H9 (cell line): ENCODE measurements at places on chromosomes 1 and 21. TPM values are rescaled to one million over a fixed set of nuclear protein-coding genes. Genes with fewer than 3 reads are reported as not detected.
A peak's percentile ranks its signal among the peaks of the same experiment; 100 is the strongest.

- H3K27me3 ChIP-seq = peaks cover 5% of the 10 kb centered on the region; the same call in 1 of the 2 replicates
- no peak overlapping the region for H3K27ac ChIP-seq
- H3K4me1 ChIP-seq = no peaks in the 10 kb centered on the region
- peak overlapping the region; percentile 35; the same call in 1 of the 3 replicates for H3K4me3 ChIP-seq
- no peak for DNase-seq
- H3K36me3 ChIP-seq = no peaks in the 10 kb centered on the region
These were observed 2.4 kb downstream of the GABRD start for GRCh38 chr1:2021550-2021949.

GRCh38 chr1:97163591-97164275 lies 442.1 kb downstream of the PTBP2 start:
- DNase-seq = no peak
- no peaks in the 10 kb centered on the region for H3K27me3 ChIP-seq
- H3K27ac ChIP-seq = no peak overlapping the region
- H3K4me3 ChIP-seq = no peak overlapping the region

DNA sequence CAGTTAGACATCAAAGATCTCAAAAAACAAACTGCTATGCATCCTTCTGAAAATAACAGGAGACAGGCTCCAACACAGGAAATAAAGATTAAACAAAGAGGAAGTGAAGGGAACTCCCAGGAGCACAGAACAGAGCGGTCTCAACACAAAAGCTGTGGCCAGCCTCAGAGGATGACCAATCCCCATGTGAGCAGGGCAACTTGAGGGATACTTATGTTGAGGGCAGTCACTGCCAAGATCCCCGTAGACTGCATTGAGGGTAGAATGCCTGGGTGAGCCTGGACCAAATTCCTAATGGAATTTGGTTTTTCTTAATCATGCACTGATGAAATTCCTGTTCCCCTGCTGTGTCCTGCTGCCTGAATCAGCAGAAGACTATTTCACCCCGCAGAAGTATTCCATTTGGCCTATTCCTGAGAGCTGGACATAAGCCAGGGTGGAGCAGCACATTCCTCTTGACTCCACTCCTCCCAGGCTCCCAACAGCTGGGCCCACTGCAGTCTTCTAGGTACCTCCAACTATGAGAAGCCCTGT lies 49.0 kb downstream of the JAK1 start:
- H3K27ac ChIP-seq = no peak overlapping the region
- H3K27me3 ChIP-seq = no peaks in the 10 kb centered on the region
- no peak for DNase-seq
- H3K4me1 ChIP-seq = peaks cover 6% of the 10 kb centered on the region; the same call in 1 of the 2 replicates

- no peak overlapping the region for H3K27ac ChIP-seq
- no peak overlapping the region for H3K4me3 ChIP-seq
- H3K4me1 ChIP-seq = no peaks in the 10 kb centered on the region
- no peak for DNase-seq
- H3K36me3 ChIP-seq = peaks cover 29% of the 10 kb centered on the region
These were observed 109.7 kb upstream of the ACTRT2 start for GRCh38 chr1:2911421-2912178.

DNA sequence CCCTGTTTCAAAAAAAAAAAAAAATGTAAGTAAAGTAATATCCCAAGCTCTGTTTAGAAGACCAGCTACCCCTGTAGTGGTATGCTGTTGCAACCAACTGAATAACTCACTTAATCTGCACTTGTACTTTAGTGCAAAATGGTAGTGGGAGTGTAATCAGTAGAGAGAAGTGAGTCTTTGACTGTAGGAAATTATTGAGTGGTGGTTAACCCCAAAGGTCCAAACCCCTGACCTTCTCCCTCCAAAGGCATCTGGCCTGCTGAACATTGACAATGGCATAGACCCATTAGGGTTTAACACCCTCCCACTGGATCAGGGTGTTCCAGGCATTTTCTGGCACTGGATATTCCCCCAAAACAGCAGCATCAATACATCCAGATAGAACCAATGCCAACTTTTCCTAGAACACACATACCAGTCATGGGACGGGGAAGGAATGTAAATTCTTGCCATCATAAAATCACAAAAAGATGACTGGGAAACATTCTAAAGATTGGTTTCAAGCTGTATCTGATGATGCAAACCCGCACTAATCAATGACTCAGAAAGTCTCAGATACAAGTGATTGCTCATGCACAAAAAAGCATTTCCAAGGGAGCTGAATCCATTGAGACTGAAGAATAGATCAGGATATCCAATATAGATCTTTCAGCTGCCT lies 110.3 kb downstream of the MRPL39 start:
- no peaks in the 10 kb centered on the region for H3K36me3 ChIP-seq
- no peak overlapping the region for H3K4me3 ChIP-seq
- no peak overlapping the region for H3K27ac ChIP-seq
- H3K27me3 ChIP-seq = no peaks in the 10 kb centered on the region

- H3K36me3 ChIP-seq = no peaks in the 10 kb centered on the region
- no peak overlapping the region for H3K4me3 ChIP-seq
- no peak for DNase-seq
- H3K27me3 ChIP-seq = no peaks in the 10 kb centered on the region
- no peak overlapping the region for H3K27ac ChIP-seq
These were observed 20.1 kb downstream of the TP73 start for GRCh38 chr1:3672231-3672970.

- no peaks in the 10 kb centered on the region for H3K4me1 ChIP-seq
- no peak overlapping the region for H3K4me3 ChIP-seq
- no peak overlapping the region for H3K27ac ChIP-seq
- H3K27me3 ChIP-seq = no peaks in the 10 kb centered on the region; the same call in 1 of the 2 replicates
These were observed 8.6 kb downstream of the WLS start for GRCh38 chr1:68223687-68224086.

- DNase-seq = peak; percentile 96
- H3K4me3 ChIP-seq = peak within 1 kb of the TSS; percentile 93
- no peak within 1 kb of the TSS for H3K27ac ChIP-seq
- H3K27me3 ChIP-seq = no peaks in the 10 kb centered on the region
These were observed at the start of gene KIF14 for GRCh38 chr1:200620273-200621131. Gene KIF14 (minus strand): TSS chr1:200620751. CDS start chr1:200618723, 2,028 bp downstream.

DNA sequence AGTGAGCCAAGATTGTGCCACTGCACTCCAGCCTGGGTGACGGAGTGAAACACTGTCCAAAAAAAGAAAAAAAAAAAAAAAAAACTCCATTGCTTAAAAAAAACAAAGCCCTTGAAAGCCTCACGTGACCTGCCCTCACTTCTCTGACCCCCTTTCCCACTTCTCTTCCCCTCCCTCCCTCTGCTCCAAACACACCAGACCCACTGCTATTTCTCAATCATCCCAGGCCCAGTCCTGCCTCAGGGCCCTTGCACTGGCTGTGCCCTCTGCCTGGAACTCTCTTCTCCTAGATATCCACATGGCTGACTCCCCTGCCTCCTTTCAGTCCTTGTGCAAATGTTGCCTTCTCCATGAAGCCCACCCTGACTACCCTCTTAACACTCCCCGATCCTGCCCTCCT lies 45.4 kb upstream of the TARDBP start:
- H3K4me1 ChIP-seq = peaks cover 13% of the 10 kb centered on the region; the same call in 1 of the 2 replicates
- no peaks in the 10 kb centered on the region for H3K27me3 ChIP-seq

GRCh38 chr1:88979054-88979748 lies 13.2 kb downstream of the KYAT3 start:
- no peak for DNase-seq
- no peak overlapping the region for H3K27ac ChIP-seq

DNA sequence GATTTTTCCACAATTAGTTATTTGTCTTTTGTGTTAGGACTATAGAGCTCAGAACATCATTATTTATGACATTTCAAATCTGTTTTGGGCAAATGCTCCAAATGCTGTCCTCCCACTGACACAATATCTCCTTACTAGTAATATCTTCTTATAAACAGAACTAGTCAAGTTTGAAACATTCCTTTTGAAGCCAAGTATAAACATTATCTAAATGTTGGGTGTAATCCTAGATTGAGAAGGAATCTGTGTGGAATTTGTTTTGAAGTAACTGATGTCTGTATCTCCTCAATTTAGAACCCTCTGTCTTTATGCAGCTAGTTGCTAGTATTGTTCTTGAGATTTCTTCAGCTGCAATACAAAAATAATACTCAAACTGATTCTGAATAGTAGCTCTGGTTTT lies 28.5 kb upstream of the PAXBP1 start:
- no peak for DNase-seq
- H3K4me1 ChIP-seq = no peaks in the 10 kb centered on the region
- H3K27me3 ChIP-seq = no peaks in the 10 kb centered on the region
- no peak overlapping the region for H3K4me3 ChIP-seq

DNA sequence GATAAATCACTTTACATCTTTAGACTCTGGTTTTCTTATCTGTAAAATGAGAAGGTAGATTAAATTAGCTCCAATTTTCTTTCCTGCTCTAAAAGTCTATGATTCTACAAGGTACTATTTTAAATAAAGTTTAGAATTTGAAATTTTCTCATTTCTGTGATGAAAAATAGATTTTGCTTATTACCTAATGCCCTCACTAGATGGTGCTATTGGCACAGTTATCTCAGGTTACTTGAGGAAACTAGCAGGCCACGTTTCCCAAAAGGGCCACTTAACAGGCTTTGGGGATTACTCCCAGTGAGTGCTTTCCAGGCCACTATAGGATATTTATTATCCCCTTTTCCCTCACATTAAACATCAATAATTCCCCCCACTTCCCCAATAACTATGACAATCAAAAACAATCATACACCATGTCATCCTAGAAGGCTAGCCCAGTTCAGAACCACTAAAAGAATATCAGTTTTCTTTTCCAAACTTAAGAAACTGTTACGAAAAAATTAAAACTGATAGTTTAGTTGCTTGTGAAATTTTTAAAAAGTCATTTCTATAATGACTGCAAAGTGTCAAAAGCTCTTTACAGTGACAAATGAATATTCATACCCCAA lies 30.6 kb downstream of the OMA1 start:
- no peak overlapping the region for H3K27ac ChIP-seq
- peaks cover 9% of the 10 kb centered on the region; the same call in 1 of the 2 replicates for H3K36me3 ChIP-seq
- no peaks in the 10 kb centered on the region for H3K4me1 ChIP-seq

DNA sequence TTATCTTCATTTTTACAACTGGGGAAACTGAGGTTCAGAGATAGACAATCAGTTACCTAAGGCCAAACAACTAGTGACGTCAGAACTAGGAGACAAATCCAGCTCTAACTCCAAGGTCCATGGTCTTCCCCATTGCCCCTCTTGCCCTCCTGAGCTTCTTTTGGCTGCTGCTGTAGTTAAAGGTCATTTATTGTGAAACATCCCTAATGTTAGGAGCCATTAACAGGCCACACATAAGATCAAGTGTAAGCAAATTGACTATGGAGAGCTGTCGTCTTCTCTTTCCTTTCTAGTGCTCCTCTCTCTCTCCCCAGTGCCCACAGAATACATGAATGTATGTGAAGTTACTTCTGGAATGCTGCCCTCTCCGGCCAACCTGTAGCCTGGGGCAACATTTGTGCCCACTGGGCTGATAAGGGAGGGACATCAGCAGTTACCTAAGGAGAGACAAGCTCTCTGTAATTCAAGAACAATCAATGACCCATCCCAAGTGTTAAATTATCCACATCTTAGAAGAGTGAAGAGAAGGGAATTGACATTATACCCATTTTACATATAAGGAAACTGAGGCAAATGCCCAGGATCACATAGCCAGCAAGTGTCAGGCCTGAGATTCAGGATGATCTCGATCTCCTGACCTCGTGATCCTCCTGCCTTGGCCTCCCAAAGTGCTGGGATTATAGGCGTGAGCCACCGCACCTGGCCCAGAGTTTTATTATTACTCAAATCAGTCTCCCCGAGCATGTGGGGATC lies 40.1 kb downstream of the PTAFR start:
- H3K36me3 ChIP-seq = no peaks in the 10 kb centered on the region; the same call in 1 of the 2 replicates
- H3K4me3 ChIP-seq = no peak overlapping the region
- DNase-seq = no peak
- no peaks in the 10 kb centered on the region for H3K27me3 ChIP-seq
- H3K27ac ChIP-seq = no peak overlapping the region

GRCh38 chr1:223214261-223214807 lies 71.3 kb upstream of the TLR5 start:
- peaks cover 11% of the 10 kb centered on the region for H3K36me3 ChIP-seq
- no peaks in the 10 kb centered on the region for H3K27me3 ChIP-seq
- H3K27ac ChIP-seq = no peak overlapping the region
- no peaks in the 10 kb centered on the region for H3K4me1 ChIP-seq
- peak; percentile 6 for DNase-seq

CA6 gene
- total RNA-seq = not detected in 2 replicates

CFHR2 gene
- total RNA-seq = not detected in 2 replicates

FAM131C gene
- 0.48 and 0.61 TPM in 2 replicates for total RNA-seq

FCRL5 gene
- 0.98 and 1.1 TPM in 2 replicates for total RNA-seq

GSTM1 gene
- total RNA-seq = 19.5 and 20.7 TPM in 2 replicates

TFF3 gene
- total RNA-seq = 1.5 TPM in 2 replicates

OR2L5 gene
- not detected in 2 replicates for total RNA-seq
